ENCODE measurements at places on chromosomes 5 and 9.

DNA sequence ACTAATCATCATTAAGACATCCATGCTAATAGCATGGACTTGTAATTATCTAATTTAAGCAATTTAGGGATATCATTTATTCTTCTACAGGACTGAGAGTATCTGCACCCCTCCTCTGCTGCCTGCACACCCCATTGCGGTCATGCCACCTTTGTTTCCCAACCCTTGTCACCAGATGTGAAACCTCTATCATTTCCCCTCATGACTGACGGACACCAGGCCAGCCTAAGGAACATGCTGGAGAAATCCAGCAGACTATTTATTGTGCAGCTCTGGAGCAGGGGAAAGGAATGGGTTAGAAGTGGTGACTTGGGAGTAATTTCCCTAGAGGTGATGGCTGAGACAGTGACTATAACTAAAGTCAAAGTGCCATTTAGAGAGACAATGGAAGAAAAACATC is 40.7 kb downstream of the UGCG start:
- no peak for DNase-seq

- DNase-seq: no peak
Observed at GRCh38 chr9:115596021-115596745, 478.2 kb upstream of the TNC start.

DNA sequence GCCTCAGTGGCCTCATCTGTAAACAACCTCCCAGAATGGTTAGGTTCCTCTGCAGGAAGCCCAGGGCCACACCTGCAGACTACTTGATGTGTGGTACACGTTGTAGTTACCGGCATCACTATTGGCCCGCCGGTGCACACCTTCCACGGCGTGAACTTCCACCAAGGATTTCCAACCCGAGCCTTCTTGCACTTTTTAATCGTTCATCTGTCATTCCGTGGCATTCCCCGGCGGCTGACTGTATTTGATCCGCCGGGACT is 5.3 kb upstream of the TRIM41 start:
- DNase-seq: no peak

- no peak for DNase-seq
Observed at GRCh38 chr5:55668356-55668755, 43.8 kb downstream of the SLC38A9 start.

DNA sequence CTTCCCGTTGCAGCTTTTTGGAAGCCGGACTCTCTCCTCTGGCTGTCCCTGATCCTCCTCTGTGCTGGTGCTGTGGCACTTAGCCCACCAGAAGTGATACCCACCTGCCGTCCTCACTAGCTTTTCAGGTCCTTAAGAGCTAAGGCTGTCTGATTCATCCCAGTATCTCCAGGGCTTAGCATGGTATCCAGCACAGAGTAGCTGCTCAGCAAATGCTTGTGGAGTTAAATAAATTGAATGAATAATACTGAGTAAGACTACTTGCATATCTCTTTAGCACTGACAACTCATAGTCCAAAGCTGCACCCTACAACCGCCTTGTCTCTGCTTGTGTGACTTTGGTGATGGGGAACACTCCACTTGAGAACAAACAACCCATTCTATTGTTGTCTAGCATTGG is 7.7 kb upstream of the XPA start:
- no peak for DNase-seq
